ENCODE measurements at places on chromosomes 16 and 17. TPM values are rescaled to one million over a fixed set of nuclear protein-coding genes. Genes with fewer than 3 reads are reported as not detected.

The QRICH2 gene
- 1.6 TPM for total RNA-seq

- ATAC-seq = no peak
Measured at GRCh38 chr16:51532551-51532950, 381.5 kb upstream of the SALL1 start.

GRCh38 chr17:64155129-64155528 lies 25.2 kb upstream of the ERN1 start:
- ATAC-seq = no peak

DNA sequence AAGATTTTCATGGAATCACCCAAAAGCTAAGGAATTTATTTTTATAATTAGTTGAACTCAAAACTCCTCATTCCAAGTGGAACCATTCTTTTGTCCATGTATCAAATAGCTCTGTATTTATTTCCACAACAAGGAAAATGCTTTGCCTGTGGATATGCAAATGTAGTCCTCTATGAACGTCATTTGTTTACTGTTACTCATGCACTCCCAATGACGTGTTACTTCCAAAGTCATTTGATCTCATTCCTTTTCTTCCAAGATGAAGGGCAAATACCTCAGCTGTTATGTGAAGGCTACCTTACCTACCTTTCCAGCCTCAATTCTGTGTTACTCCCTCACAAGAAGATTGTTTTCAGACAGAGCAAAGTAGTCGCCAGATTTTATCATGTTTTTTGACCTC lies 83.7 kb downstream of the ITFG1 start:
- ATAC-seq = no peak

- ATAC-seq = peak; percentile 30
Measured at GRCh38 chr17:82583720-82584234, 64.2 kb downstream of the FOXK2 start.

The RCVRN gene
- not detected for total RNA-seq

The PIRT gene
- total RNA-seq = not detected

GRCh38 chr17:47877368-47878034 lies 18.5 kb upstream of the SP2 start:
- ATAC-seq = no peak

The WBP2 gene
- total RNA-seq = 57.5 TPM

GRCh38 chr16:23508589-23509440 lies 1.5 kb downstream of the GGA2 start:
- ATAC-seq = no peak

GRCh38 chr17:61555127-61555566 lies 35.9 kb downstream of the NACA2 start:
- ATAC-seq = no peak

DNA sequence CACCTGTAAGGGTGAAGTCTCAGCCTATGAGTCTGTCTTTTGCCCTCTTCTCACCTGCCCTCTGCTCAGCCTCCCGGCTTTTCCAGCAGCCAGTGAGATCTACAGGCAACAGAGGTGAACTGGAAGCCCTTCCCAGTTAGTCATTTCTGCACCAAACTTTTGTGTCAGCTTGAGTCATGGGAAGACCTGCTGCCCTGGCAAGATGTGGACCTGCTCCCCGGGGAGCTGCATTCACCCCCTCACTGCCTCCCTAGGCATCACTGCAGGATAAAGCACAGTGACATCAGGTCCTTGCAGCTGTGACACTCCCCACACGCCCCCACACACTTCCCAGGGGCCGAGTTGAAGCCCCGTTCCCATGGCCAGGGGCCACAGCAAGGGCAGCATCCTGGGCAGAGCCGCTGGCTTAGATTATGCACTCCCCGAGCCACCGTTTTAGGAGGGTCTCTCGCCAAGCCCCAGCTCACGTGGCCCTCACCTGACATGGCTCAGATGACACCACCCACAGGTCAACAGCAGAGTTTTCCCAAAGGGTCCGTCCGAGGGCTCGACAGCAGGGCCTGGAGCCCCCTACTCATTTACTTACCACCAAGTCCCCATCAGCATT lies 6.5 kb upstream of the ABR start:
- ATAC-seq = peak; percentile 71

The BRIP1 gene
- 3.9 TPM for total RNA-seq

DNA sequence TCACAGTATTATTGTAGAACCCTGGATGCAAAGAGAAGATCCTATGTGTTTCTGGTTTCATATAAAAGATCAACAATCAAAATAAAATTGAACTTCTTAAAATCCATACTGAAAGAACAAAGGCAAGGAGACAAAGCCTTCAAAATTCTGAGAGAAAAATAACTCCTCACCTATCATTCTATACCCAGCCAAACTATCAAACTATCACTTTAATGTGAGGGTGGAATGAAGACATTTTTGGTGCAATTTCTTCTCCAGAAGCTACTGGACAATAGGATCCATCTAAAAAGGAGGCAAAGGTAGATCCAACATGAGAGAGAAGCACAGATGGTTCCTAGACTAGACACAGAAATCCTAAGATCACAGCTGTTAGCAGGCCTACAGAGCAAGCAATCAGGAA lies 71.1 kb downstream of the CPPED1 start:
- ATAC-seq = no peak
